ENCODE measurements at places on chromosomes 3 and 15.

- DNase-seq, result no peak
Observed at GRCh38 chr3:4751502-4752101, 227.6 kb upstream of the BHLHE40 start.

GRCh38 chr15:80567721-80568157, 127.4 kb upstream of the ABHD17C start:
- DNase-seq, result no peak

- no peak for DNase-seq
Observed at GRCh38 chr3:72041076-72041475, 256.1 kb upstream of the PROK2 start.

GRCh38 chr15:66144978-66145725, 108.4 kb downstream of the MEGF11 start:
- DNase-seq, result no peak

DNA sequence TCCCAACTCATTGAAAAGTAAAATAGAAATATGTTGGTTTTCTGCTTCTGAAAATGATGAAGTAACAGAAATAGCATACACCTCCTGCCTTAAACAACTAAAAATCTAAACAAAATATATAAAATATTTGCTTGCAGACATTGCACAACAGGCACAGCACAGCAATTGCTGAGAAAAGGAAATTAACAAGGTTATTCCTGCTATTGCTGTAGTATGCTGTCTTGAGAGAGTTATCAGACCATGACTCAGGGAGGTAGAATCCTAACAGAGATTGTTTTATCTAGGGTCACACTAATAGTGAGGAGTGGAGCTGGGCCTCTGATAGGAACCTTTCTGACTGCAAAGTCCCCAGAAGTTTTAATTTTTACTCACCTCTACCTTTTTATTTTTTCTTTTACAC, 72.6 kb downstream of the ZBTB20 start:
- no peak for DNase-seq

DNA sequence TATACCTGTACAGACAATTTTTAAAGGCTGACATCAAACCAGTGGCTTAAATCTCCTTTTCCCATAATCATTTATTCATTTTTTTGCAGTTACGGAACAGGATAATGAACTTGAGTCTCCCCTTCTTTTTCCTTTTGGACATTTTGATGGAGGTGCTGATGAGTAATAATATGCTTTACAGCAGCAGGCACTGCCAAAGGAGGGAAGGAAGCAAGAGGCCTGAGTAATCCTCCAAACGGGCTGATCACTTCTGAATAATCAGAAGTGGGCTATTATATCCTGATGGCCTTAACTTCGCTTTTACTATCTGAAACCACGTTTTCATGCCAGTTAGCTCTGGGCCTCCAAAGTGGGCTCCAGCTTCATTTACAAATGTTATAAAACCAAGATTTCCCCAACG, 527.2 kb downstream of the FOXP1 start:
- DNase-seq, result no peak

DNA sequence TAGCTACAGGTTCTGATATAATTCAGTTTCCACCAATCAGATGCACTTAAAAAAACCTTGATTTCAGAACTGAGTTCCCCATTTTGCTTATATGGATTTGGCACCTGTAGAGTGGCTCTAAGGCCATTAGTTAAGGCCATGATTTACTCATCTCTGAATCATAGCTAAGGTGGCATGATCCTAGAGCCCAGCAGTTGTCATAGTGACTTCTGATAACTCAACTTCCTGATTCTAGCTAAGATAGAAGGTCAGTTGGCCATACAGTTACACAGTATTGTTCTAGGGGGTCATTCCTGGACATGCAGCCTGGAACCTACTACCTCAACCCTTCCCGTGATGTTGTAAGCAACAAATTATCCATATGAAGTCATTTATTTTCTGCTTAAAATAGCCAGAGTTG, 15.9 kb upstream of the TMEM87A start:
- DNase-seq, result no peak

DNA sequence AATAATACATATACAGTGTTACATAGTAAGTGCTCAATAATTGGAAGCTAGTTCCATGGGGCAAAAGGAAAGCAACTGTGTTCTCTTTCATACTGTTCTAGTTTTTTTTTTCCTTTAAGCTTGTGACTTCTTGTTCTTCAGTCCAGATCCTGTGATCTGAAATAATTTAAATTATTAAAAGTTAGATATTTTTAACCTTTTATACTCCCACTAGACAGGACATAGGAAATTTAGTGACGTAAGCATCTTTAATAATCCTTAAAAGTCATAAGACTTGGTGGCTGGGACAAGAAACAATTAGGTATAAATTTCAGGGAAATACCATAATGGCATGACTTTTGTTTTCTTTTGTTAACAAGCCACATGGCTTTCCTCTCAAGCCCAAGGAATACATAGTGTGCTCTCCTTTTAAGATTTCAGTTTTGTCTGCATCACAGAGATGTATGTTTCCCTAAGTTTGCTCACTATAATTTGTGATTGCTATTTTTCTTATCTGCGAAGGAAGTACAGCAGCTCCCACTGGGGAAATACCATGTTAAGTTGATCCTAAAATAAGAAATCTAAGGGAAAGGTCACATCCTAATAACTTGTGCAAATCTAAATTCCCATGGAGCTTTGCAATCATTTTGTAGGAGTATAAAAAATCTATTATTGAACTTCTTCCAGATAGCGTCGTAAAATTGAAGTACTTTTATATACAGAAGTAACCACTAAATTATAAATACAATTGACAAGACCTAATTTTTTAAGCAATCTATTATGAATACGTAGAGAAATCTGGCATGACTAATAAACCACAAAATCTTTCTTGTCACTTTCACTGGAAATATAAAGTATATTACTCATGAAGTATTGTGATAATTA, 30.1 kb downstream of the PPARG start:
- DNase-seq, result no peak

- no peak for DNase-seq
Observed at GRCh38 chr15:60135961-60136360, 131.8 kb downstream of the FOXB1 start.

DNA sequence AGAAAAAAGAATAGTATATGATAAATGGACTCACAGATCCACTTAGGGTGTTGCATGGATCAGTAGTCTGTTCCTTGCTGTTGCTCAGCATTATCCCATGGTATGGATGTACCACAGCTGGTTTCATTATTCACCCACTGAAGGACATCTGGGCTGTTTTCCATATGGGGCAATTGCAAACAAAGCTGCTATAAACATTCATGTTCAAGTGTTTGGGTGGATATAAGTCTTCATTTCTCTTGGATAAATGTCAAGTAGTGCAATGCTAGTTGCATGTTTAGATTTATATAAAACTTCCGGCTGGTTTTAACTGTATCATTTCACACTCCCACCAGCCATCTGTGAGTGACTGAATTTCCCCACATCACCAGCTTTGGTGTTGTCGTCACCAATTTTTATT, 137.7 kb downstream of the ASB7 start:
- no peak for DNase-seq

GRCh38 chr3:156148946-156149381, 28.6 kb downstream of the KCNAB1 start:
- no peak for DNase-seq

GRCh38 chr3:126019683-126020082, 50.7 kb downstream of the ROPN1B start:
- no peak for DNase-seq

DNA sequence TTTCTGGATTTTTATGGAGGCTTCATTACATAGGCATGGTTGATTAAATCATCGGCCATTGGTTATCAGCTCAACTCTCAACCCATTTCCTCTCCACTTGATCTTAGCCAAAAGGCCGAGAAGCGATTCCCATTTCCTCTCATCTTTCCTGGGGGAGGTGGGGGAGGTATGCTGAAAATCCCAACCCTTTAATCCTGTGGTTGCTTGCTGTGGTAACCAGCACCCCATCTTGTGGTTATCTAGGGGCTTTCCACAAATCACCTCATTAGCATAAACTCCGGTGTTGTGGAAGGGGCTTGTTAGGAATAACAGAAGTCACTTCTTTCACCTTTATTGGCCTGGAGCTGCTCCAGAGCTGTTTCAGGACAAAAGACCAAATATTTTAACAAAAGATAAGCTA, 20.9 kb downstream of the PDE8A start:
- no peak for DNase-seq

DNA sequence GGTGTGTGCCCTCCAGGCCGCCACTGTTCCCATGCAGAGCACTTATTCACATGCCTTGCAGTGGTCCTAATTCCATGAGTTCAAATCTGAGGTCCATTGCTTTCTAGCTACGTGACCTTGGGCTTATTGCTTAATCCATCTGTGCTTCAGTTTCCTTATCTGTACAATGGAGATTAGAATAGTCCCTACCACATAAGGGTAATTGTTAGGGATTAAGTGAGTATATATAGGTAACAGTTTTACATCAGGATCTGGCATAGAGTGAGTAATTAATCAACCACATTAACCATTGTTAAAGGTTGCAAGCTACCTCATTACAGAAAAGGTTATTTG, 7.6 kb downstream of the CPN2 start:
- no peak for DNase-seq

DNA sequence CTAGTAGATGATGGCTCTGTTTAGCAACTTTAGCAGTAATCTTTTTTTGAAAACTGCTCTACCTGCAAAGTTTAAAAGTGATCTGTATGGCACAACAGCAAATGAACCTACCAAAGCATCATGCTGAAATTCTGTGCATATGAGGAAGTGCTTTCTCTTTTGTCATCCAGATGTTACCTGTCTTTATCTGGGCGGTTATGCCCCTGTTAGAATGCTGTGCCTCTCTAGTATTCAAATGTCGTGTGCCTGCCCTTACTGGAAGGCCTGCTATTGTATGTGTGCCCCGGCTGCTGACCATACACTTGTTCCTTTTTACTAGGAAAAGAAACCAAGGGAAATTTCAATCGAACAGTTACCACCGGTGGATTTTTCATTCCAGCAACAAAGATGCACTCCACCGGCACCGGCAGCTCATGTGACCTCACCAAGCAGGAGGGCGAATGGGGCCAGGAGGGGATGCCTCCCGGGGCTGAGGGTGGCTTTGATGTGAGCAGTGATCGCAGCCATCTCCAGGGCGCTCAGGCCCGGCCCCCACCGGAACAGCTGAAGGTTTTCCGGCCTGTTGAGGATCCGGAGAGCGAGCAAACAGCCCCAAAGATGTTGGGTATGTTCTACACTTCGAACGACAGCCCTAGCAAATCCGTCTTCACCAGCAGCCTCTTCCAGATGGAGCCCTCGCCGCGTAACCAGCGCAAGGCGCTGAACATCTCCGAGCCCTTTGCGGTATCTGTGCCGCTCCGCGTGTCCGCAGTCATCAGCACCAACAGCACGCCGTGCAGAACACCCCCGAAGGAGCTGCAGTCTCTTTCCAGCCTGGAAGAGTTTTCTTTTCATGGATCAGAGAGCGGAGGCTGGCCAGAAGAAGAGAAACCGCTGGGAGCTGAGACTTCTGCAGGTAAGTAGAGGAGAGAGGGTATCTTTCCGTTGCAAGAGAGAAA, 61.6 kb downstream of the TMEM39A start:
- no peak for DNase-seq

DNA sequence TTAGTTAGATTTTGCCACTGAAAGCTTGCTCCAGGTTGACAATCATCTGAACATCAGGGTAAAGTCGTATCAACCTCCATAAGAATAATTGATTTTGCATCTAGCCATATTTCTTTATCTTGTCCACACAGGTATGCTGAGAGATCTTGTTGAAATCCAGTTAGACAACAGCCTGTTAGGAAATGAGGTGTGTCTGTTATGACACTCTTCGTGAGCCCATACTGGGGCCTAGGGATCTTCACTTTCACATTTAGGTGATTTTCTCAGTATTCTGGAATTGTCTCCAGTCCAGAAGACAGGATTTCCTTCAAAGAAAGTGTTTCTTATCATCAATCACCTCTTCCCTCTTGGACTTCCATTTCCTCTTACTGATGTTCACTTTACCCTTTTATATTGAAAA, 18.1 kb downstream of the DNAJB11 start:
- no peak for DNase-seq

GRCh38 chr3:126530171-126531050, 6.5 kb downstream of the CHST13 start:
- DNase-seq, result no peak

DNA sequence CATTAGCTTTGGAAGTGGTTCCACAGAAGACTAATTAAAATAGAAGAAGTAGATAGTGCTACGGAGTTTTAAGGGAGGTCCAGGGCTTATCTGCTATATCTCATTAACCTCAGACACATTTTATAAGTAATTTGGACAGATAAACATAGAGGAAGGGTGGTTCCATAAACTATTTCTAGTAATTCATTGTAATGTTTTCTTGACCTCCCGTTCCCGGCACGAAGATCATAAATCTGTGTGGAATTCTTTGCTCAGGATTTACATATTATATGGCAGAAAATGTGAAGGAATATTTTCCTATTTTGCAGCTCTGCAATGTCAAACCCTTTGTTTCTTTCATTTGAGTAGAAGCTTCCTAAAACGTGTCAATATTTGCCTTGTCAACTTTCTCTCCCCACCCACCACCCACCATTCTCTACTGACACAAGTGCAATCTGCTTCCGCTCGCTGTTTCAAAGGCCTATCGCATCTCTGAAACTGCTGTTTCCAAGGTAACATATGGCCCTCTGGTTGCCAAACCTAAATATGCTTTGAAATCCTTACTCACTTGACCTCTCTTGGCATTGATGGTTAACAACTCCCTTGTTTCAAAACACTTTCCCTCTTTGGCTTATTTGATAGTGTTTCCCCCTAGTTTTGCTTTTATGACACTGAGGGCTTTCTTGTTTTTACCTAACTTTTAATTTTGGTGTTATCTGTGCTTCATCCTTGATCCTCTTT, 21.4 kb upstream of the PLSCR5 start:
- no peak for DNase-seq

DNA sequence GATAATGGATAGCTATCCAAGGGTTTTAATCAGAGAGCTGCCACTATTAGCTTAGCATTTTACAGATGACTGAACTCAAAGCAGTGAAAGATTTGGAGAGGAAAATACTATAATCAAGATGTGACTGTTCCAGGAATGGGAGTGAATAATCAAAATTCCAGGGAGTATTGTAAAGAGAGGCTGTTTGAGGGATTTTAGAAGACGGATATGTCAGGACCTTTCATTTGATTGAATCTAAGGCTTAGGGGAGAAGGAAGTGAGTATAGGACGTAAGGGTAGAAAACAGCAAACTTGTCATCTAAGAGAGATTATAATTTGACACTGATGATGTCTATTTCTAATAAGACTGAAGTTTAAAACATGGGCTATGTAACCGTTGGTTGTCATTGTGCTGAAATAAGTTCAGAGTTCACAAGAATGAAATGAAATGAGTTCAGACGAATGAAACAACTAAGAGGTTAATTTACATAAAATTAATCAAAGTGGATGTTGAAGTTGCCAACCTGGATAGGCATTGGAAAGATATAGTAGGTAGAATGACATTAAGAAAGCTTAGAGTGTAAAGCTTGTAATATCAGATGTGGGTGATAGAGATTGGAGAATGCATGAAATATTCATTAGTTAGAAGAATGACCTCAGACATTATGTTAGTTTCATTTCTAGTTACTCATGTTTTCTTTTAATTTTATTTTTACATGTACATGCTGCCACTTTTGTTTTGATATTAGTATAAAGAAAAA, 842.8 kb downstream of the SI start:
- no peak for DNase-seq

GRCh38 chr3:105490045-105490444, 123.3 kb downstream of the ALCAM start:
- DNase-seq, result no peak
